GM12891 (cell line): ENCODE measurements at places on chromosomes 16 and 17.

DNA sequence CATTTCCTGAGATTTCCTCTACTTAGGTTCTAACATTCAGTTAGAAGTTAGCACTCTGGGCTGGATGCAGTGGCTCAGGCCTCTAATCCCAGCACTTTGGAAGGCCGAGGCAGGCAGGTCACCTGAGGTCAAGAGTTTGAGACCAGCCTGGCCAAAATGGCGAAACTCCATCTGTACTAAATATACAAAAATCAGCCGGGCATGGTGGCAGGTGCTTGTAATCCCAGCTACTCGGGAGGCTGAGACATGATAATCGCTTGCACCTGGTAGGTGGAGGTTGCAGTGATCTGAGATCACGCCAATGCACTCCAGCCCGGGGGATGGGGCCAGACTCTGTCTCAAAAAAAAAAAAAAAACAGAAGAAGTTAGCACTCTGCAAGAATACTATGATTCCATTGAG is 1430.9 kb downstream of the CDH11 start:
- DNase-seq = no peak

- DNase-seq = no peak
Observed at GRCh38 chr17:35947156-35947585, 3.7 kb upstream of the LYZL6 start.

DNA sequence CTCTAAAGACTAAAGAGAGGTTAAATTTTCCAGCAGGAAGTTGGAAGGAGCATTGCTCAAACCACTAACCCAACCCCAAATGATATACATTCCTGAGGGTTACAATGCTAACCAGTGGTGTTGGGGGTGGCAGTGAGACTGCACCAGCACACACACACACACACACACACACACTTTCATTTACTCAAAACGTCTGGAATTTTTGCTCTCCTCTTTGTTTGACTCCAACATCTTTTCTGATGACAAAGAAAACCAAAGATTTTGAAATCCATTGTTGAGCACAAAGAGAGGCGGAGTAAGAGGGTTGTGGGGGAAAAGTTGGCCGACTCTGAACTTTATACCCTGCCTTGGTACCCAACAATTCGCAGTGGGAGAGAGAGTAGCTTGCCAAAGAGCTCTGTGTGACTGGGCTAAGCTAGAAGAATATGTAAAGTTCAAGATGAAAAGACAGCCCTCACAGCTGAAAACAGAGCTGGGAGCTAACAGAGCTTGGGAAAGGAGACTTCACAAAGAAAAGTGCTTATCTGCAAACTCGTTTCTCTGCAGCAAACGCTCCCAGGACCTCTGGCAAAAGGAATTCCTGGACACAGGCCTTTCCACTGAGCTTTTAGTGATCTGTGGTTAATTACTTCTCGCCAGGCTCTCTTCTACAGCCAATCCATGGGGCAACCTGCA is 426.0 kb upstream of the CDH11 start:
- DNase-seq = no peak

- no peak for DNase-seq
Observed at GRCh38 chr16:78506367-78507193, 407.1 kb downstream of the WWOX start.

GRCh38 chr17:44900894-44901293 is 1.6 kb upstream of the EFTUD2 start:
- DNase-seq = no peak

GRCh38 chr17:43338886-43339516 is 59.8 kb upstream of the ARL4D start:
- no peak for DNase-seq

DNA sequence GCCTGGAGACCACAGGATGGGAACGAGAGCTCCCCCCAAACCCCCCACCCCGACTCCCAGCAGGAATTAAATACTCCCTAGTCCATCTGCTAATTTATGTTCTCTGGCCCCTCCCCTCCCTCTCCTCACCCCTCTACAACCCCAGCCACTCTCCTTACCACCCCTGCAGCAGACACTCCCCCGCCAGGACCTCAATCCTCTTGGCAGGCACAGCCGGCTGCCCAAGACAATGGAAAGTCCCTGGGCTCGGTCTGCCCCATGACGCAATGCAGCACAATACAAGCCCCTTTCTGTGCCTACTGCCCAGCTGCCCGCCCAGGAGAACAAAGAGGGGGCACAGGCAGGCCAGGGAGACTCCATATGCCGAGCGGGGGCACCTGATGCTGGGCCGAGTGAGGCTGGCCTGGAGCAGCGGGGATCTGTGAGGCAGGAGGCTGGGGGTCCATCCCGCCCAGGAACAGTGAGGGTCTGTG is 30.3 kb upstream of the CDC42EP4 start:
- no peak for DNase-seq
